ENCODE measurements at places on chromosomes 5 and 9. TPM values are rescaled to one million over a fixed set of nuclear protein-coding genes. Genes with fewer than 3 reads are reported as not detected.

GRCh38 chr5:79256563-79256962 is 20.6 kb downstream of the JMY start:
- no peak for DNase-seq

DNA sequence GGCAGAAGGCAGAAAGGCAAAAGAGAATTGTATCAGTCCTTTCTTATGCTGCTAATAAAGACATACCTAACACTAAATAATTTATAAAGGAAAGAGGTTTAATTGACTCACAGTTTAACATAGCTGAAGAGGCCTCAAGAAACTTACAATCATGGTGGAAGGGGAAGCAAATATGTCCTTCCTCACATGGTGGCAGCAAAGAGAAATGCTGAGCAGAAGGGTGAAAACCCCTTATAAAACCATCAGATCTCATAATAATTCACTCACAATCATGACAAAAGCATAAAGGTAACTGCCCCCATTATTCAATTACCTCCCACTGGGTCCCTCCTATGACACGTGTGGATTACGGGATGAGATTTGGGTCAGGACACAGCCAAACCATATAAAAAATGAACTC is 312.5 kb upstream of the PTGER4 start:
- DNase-seq = no peak

CARD9 gene
- total RNA-seq = 1.7 TPM

MARCHF3 gene
- total RNA-seq = 3.0 TPM

KIF20A gene
- total RNA-seq = 55.4 TPM

All from Panc1 (cell line).